SJCRH30 (cell line): ENCODE measurements at places on chromosomes 11 and 22. TPM values are rescaled to one million over a fixed set of nuclear protein-coding genes. Genes with fewer than 3 reads are reported as not detected.

- DNase-seq = peak; percentile 52
- peaks cover 21% of the 10 kb centered on the region for H3K4me1 ChIP-seq
- no peaks in the 10 kb centered on the region for H3K27me3 ChIP-seq
- peak overlapping the region; percentile 30 for H3K27ac ChIP-seq
- no peaks in the 10 kb centered on the region for H3K36me3 ChIP-seq
Measured at GRCh38 chr11:119380827-119381180, 686 bp downstream of the USP2 start.

DNA sequence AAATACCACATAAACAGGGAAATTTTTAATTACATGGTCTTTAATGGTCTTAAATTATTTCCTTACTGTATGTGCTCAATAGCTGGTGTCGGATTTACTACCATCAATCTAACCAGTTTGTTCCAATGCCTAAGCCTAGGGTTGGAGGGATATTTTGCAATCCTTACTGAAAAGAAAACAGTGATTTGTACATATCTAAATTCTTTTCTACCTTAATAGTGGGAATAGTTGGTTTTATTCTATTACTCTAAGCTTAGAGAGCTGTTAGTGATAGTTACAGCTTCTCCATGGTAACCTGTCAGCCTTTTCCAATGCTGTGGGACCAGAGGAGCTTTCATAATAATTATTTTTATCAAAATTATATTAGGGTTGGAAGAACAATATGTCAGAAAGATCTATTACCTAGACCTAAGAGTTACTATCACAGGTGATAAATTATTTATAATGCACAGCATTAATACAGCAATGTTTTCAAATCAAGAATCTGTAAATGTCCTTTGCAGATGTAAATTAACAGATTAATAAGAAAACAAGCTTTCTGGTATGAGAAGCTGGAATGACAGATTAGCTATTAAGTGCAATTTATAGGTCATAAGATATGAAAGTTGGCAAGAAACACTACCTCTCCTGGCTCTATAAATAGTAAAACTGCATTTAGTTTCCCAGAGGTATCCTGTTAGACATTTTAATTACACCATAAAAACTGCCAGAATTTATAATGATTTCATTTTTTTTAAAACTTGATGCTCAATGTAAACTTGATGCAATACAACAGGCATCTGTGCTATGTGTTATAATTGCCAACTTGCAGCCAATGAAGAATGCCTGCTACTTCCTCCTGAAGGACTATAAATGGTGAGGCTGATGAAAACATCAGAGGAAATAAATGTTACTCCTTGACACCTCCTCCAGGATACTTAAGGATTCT is 262.0 kb upstream of the PITPNB start:
- H3K36me3 ChIP-seq = no peaks in the 10 kb centered on the region
- H3K4me3 ChIP-seq = no peak overlapping the region
- no peaks in the 10 kb centered on the region for H3K4me1 ChIP-seq
- DNase-seq = no peak
- no peak overlapping the region for H3K27ac ChIP-seq
- H3K27me3 ChIP-seq = no peaks in the 10 kb centered on the region

GRCh38 chr11:64011371-64011770 is 24.4 kb upstream of the FLRT1 start:
- H3K4me1 ChIP-seq = peaks cover 33% of the 10 kb centered on the region
- no peak for DNase-seq
- no peak overlapping the region for H3K4me3 ChIP-seq
- H3K27me3 ChIP-seq = no peaks in the 10 kb centered on the region
- no peaks in the 10 kb centered on the region for H3K36me3 ChIP-seq

Gene SYTL2
- 122 and 137 TPM in 2 replicates for total RNA-seq

Gene KDM4D
- 1.9 TPM in 2 replicates for total RNA-seq

Gene PDE2A
- 0.15 and 0.24 TPM in 2 replicates for total RNA-seq
